ENCODE measurements at places on chromosomes 2 and 18.

DNA sequence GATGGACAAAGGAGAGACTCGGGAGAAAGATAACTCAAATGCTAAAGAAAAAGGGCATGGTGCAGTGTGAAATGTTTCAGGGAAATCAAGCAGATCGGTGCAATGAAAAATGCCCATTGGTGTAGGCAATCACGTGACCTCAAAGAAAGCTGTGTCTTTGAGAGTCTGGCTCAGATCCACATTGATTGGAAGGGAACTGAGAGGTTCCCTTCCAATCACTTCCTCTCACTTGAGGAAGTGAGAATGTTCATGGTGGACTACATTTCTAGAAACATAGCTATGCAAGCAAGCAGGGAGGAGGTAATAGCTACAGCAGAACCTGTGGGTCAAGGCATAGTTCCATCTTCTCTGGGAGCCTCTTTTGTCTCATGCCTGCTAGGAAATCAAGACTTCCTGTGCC is 187.4 kb downstream of the LPIN1 start:
- no peak for DNase-seq

GRCh38 chr18:3906116-3906750 is 456.3 kb downstream of the TGIF1 start:
- no peak for DNase-seq

GRCh38 chr2:182971820-182972547 is 66.3 kb downstream of the NCKAP1 start:
- DNase-seq, result no peak

DNA sequence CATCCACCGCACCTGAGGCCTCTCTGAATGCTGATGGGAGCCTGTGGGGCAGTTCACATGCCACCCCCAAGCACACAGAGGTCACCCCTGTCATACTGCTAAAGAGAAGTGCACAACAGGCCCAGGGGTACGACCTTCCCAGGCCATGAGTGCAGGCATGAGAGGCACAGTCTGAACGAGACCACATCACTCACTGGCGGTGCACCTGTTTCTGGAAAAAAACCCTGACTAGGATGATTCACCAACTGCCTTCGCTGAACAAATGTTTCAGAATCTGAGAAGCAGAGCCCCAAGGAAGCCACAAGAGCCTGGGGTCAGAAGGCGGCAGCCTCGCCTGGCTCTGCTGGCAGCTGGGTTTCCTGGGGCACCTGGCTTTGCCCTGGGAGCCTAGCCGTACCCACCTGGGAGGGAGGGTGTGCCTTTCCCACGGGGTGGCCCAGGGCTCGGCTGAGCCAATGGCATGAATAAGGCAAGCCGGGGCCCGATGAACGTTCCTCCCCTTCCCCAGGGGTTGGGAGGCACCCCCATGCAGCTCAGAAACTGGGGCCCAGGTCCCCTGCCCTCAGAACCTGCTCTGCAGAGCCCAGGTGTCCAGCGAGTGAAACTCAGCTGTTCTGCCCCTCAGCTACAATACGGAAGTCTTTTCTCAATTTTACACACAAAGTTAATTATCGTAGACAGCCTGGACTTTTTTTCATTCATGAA is 73.8 kb downstream of the HDAC4 start:
- DNase-seq, result no peak

- peak; percentile 24 for DNase-seq
Observed at GRCh38 chr18:8771930-8772329, 66.6 kb downstream of the MTCL1 start.

DNA sequence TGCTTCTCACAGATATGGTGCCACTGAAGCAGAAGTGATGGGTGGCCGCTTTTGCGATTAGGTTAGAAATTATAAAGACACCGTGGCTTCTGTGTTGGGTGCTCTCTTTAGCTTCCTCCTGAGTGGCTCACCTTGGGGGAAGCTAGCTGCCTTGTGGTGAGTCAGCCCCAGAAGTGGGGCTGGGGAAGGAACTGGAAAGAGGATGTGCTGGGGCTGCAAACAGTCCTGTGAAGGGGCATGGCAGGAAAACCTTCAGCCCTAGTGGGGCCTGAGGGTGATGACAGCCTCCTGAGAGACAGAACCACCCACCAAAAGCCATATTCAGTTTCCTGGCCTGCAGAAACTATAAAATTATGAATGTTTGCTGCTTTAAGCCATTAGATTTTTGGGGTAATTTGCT is 8.9 kb upstream of the ASB18 start:
- no peak for DNase-seq

DNA sequence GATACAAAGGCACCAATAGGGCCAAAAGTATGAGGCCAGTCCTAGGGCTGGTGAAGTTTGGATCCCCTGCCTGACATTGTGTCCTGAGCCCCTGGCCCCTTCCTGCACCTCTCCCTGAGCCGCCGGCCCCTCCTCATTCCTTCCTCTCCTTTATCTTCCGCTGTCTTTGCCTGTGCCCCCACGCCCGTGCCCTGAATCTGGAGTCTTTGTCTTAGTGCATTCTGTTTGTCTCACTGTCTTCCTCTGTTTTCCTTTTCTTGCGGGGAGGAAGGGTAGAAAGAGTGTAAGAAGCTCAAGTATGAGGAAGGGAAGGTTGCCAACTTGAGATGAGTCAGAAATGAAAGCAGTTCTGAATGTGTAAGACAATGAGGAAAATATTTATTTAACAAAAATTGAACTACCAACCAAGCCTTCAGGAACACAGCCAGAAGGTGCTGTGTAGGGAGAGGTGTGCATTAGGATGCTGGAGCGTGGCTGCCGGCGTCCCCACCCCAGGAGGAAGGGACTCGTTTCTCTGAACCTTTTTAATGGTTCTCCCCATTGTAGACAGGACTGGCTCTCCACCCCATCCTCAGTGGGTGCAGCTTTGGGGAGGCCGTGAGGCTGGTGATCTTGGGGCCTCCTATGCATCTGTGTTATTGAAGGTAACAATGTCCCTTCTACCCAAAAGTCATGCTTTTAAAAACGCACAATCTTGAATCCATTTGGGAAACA is 133.1 kb downstream of the NEDD4L start:
- DNase-seq, result no peak

DNA sequence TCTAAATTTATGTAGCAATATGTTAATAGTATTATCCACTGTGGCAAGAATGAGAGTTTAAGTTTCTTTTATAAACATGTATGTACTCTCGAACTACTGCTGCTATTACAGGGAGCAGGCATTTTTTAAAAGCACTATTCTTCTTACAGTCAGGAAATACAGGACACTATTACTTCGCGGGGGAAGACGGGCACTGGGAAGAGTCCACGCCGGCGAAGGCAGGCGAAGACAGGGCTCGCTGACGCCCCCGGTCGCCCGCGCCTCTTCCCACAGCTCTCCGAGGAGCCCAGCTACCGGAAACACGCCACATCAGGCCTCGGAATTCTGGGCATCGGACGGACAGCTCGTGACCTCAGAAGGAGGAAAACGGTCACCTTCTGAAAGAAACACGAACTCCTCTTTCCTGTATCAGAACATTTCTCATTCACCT is 90.2 kb downstream of the FAM161A start:
- peak; percentile 71 for DNase-seq

DNA sequence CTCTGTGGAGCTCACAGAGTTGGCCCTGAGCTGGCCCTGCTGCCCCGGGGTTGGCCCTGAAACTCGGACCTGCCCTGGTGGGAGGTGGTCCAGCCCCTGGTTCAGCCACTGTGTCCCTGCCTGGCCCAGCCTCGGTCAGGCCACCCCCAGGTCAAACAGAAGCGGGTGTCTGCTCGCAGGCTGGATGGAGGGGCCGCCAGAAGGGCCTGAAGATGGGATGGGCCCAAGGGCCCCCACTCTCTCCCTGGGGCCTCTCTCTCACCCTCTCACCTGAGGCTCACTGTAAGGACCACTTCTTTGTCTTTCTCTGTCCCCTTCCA is 25.1 kb upstream of the B3GNT7 start:
- no peak for DNase-seq

- DNase-seq, result no peak
Observed at GRCh38 chr2:155708071-155708470, 624.5 kb downstream of the NR4A2 start.

DNA sequence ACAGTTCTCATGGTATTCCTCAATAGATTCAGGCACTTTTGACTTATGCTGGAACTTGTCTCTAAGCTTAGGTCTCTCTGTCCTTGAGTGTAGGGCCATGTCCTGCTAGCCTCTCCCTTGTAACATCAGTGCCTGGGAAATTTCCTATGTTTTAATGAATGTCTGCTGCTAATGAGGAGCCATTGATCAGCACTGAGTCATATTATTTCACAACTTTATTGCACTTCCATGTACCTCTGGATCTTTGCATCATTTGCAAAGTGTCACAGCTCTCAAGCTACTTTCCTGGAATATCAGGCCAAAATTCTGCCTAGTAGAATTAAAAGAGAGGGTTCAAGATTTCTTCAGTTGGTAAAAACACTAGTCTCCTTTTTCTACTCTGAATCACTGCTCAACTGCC is 102.5 kb downstream of the GAREM1 start:
- no peak for DNase-seq

GRCh38 chr2:173588931-173589369 is 234.3 kb downstream of the CDCA7 start:
- DNase-seq, result no peak

DNA sequence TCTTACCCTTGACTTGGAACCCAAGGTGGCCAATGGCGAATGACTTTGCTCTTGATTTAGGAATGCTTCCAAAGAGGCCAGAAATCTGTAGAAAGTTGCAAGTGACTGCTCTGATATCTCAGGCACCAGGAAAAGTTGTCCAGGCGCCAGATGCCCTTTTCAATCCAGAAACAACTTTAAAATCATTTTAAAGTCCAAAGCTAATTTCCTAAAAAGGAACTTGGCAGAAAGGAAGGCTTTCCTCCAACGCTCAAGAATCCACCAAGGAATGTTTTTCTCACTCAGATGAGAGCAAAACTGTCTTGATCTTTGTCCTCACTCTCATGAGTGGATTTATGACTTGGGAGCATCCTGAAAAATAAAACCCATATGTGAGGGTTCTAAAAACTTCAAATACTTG is 5.3 kb downstream of the NGEF start:
- DNase-seq, result no peak

- no peak for DNase-seq
Observed at GRCh38 chr2:126797622-126798275, 100.9 kb upstream of the TEX51 start.

DNA sequence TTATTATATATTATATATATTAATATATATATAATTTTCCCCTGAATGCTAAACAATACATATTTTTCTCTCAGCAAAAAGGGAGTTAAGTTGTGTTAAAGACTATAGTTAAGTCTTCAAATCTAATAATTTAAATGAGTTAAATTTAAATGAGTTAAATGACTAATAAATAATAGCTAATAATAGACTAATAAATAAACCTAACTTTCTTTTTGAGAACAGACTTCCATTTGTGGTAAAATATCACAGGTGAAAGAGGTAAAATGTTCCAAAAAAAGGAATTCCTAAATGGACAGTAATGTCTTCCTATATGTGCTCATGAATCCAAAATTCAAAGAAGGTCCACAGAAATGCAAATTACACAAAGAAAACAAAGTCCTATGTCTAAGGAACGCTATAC is 74.6 kb downstream of the SLC25A12 start:
- no peak for DNase-seq

DNA sequence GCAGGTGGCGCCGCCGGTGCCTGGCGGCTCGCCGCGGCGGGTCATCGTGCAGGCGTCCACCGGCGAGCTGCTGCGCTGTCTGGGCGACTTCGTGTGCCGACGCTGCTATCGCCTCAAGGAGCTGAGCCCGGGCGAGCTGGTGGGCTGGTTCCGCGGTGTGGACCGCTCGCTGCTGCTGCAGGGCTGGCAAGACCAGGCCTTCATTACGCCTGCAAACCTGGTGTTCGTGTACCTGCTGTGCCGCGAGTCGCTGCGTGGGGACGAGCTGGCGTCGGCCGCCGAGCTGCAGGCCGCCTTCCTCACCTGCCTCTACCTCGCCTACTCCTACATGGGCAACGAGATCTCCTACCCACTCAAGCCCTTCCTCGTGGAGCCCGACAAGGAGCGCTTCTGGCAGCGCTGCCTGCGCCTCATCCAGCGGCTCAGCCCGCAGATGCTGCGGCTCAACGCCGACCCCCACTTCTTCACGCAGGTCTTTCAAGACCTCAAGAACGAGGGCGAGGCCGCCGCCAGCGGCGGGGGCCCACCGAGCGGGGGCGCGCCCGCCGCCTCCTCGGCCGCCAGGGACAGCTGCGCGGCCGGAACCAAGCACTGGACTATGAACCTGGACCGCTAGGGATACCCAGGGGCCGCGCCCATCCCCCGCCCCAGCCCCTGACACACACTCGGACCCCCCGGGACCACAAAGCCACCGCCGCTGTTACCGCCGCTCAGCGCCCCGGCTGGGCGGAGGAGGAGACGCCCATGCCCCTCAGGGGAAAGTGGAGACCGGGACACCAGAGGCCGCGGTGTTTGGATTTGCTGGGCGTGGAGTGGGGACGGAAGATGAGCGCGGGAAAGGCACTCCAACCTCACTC is 1.1 kb downstream of the CDK5R2 start:
- no peak for DNase-seq

GRCh38 chr18:61900504-61901281 is 7.9 kb upstream of the RNF152 start:
- DNase-seq, result no peak

Measured in NCI-H1694 (cell line).